Stimulated activated CD4-positive, alpha-beta T cell treated with anti-CD3 and anti-CD28 coated beads, Interleukin-1b, Interleukin-23, amount 100 ng/mL, for 4 hours (primary cell): ENCODE measurements at places on chromosomes 6 and 20.

DNA sequence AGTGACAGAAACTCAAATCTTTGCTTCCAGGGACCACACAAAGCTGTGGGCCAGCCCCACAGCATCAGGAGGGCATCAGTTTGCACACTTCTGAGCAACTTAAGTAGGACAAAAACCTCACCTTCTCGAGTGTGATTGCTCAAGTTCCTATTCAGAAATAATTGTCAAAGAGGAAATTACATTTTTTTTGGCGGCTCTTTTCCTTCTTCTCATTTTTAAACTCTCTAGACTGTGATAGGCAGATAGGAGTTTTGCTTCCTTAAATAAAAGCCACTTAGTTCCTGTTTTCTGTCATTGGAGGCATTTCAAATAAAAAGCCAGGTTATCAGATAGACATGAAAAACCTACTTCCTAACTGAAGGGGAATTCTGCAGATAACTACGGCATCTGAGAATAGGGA is 11.2 kb upstream of the TAGAP start:
- no peak for DNase-seq

DNA sequence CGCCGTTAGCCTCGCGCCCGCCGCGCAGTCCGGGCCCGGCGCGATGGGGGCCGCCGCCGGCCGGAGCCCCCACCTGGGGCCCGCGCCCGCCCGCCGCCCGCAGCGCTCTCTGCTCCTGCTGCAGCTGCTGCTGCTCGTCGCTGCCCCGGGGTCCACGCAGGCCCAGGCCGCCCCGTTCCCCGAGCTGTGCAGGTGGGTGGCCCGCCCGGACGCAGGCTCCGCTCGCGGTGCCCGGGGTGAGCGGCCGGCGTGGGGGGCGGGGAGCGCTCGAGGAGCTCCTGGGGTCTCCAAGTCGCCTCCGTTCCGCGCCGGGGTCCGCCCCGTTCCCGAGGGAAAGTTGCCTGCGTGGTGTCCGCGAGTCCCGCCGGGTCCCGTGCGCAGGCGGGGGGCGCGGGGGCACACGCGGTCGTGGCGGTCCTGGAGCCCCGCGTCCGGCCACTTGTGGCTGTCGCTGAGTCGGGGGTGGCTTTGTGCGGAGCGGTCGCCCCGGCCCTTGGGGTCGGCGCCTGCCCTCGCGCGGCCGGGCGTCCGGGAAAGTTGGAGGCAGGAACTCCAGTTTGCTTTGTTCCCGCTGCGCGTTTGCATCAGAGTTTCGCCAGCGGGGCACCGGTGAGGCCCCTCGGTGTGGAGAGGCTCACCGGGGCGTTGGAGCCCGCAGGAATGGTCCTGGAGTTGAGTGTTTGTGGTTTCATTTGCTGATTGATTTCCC is 476 bp downstream of the IGF2R start:
- DNase-seq, result peak; percentile 25

GRCh38 chr6:35024551-35025054 is 116.5 kb downstream of the TCP11 start:
- DNase-seq, result no peak

DNA sequence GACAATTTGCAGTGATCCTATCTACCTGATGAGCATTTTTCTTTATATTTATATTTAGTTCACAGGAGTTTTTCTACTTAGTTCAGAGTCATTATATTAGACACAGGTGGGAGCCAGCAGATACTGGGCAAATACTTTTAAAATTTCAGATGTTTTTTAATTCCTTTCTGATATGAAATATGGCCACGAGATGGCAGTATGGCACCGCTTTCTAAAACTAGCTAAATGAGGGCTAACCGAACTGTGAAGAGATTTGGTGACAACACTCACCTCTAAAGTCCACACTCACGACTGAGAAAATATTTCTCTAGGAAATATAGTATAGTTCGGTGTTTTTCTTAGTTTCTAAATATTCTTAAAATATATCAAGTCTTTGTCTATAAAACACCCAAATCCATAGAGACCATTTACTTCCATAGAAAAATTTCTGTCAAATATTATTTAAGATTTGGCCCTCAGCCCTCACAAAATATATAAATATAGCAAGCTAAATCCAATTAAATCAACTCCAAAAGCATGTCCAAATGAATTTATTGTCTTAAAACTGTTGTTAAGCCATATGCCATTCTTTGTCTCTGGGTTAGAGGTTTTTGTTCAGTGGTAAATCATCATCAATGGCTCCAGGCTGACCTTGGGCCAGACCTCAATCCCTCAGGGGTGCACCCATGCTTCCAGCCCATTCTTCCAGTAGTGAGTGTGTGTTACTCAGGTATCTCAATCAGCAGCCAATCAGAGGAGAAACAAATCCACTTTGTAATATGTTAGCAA is 63.6 kb downstream of the HUS1B start:
- DNase-seq, result peak; percentile 34

GRCh38 chr6:112886415-112886814 is 539.3 kb downstream of the RFPL4B start:
- DNase-seq, result no peak

- no peak for DNase-seq
Measured at GRCh38 chr6:29759457-29759856, 36.2 kb downstream of the HLA-F start.

GRCh38 chr6:110044622-110045021 is 66.5 kb downstream of the GPR6 start:
- no peak for DNase-seq

DNA sequence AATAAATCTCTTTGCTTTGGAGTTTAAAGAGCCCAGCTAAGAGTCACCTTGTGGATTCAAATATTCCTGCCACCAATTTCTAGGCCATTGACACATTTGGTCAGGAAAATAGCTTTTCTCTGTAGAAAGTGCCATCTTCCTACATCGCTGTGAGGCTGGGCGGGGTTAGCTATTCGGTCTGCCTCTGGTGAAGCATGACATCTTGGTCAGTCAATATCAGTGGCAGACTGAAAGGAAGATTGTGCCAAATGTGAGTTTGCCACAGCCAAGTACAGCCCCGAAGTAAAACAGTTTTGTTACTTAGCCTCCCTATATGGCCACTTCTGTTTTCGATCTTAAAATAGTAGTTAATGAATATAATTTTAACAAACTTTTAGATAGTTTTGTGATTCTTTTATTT is 65.5 kb upstream of the FABP7 start:
- no peak for DNase-seq

GRCh38 chr6:98280492-98280891 is 553.9 kb upstream of the POU3F2 start:
- DNase-seq, result no peak

GRCh38 chr20:3606021-3606420 is 57.2 kb downstream of the GFRA4 start:
- DNase-seq, result no peak
